ENCODE measurements at places on chromosomes 1 and 21.

DNA sequence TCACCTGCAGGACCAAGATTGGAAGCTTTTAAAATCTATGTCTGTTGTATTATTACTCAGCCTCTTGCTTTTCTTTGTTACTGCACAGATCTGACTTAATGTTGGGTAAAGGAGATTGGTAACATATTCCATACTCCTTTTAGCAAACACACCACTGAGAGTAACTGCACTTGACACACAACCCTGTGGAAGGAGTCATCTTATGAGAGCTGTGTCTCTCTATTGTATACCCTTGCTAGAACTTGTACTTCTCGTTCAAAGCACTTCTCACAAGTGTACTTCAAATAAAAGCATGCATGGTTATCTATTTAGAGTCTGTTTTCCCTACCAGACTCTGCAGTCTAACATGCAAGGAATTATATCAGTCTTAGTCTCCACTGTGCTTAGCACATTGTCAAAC, 813.4 kb downstream of the ADGRL2 start:
- no peak for DNase-seq

DNA sequence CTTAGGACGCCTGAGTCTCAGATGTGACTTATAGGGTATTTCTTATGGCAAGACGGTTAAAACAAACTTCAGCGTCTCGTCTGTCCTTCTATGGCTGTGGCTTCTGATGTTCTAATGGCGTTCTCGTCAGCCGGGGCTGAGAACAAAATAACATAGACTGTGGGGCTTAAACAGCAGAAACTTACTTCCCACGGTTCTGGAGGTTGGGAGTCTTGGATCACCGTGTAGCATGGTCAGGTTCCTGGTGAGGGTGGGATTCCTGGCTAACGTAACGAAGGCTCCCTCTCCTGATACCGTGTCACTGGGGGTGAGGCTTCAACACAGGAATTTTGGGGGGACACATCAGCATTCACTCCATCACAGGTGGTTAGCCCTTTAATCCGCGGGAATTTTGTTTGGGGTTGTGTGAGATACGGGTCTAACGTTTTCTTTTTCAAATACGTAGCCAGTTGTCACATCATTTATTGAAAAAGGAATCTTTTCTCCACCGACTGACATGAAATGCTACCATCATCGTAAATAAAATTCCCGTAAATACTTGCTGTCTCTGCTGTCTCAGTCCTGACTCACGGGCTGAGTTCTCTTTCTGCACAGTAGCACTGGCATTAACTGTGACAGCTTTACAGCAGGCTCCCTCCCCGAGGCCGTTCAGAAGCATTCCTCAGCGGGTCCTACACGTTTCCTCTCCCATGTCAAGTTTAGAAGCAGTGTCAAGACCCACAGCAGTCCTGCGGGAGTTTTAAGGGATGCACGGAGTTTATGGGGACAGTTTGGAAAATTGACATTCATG, 8.1 kb upstream of the POFUT2 start:
- DNase-seq: no peak

DNA sequence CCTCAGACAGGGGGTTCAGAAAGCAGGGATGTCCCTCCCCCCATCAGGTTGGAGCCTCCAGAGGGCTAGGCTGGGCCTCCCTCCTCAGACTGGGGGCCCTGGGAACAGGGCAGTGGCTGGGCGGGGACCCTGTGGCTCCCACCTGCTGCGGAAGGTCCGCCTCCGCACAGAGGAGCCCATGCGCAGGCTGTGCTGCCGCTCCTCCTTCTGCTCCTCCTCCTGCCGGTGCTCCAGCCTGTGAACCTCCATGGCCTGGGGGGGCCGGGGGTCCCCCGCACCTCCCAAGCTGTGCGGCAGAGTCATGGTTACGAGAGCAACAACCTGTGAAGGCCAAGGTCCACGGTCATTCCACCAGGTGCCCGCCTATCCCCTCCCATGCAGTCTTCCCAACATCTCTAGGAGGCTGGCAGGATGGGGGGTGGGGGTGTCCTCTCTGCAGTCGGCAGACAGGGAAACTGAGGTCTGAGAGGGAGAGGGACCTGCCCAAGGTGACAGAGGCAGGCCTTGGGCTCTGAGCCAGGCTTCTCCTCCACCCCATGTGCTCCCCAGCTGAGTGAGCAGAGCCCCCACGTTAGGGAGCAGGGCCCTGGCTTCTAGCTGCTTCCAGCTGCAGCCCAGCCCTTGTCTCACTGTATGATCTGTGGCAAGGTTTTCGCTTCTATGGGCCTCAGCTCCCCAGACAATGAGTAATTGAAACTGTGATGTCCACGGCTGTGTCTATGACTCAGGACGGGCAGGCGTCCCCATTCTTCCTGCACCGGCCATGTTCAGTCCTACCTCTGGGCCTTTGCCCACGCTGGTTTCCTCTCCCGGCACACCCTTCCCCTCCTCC, 3.4 kb downstream of the MYOM3 start:
- DNase-seq: no peak

- peak; percentile 56 for DNase-seq
Measured at GRCh38 chr1:207499573-207499972, 3.6 kb downstream of the CR1 start.

DNA sequence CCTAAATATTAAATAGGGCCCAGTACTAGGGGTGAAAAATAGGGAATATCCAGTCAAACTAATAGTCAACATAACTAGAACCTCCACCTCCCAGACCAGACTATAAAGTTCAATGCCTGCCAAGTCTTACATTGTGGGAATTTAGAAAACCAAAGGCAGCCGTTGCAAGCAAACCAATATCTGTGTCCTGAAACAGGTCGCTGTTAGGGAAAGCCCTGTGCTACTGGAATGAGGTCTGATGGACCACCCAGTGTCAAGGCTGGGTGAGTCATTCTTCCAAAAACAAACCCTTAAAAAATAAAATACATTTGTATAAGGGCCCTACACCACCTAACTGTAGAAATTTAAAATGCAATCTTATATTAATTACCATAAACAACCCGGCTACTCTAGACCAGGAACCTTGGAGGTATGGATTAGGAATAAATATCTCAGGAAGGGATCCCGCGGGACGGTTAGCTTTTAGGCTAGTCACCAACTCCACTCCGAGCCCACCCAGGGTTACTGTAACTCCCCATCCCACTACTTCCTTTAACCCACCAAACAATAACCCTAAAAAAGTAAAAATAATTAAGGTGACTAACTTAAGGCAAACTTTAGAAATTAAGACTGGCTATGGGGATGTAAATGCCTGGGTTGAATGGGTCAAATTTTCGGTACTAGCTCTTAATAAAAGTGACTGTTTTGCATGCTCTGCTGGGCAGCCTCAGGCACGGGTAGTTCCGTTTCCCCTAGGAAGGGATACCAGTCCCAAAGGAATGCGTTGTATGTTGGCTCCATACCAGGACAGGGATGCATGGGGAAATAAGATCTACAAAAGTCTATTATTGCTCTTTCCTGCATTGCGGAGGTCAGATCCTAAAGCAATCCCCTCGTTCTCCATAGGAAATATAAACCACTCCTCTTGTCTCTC, 65.4 kb upstream of the TLR5 start:
- no peak for DNase-seq

DNA sequence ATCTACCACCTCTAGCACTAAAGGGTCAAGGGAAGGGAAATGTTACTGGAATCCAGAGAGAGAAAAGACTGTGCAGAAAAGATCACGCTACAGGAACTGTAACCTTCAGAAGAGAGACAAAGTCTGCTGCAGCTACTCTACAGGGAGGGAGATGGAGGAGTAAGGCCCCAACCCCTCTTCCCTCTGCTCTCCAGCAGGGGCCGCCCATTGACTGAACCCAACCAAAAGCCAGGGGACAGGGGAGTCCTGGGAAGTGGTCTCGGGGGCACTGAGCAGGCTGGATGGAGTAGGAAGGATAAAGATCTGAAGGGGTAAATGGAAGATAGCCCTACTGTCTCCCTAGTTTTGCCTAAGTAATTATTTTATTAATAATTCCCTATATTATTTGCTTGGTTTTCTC, 72.8 kb upstream of the NR5A2 start:
- no peak for DNase-seq

Data from hippocampal formation (tissue), 2 donors.